ENCODE measurements at places on chromosomes 3 and 15. TPM values are rescaled to one million over a fixed set of nuclear protein-coding genes. Genes with fewer than 3 reads are reported as not detected.

- DNase-seq = no peak
Measured at GRCh38 chr15:64775551-64776401, at the start of gene RBPMS2. Gene RBPMS2, minus strand, starts transcription at chr15:64775589. Its CDS starts 270 bp downstream, at chr15:64775319.

- DNase-seq = no peak
Measured at GRCh38 chr3:183967693-183968092, 50.0 kb downstream of the ABCC5 start.

DNA sequence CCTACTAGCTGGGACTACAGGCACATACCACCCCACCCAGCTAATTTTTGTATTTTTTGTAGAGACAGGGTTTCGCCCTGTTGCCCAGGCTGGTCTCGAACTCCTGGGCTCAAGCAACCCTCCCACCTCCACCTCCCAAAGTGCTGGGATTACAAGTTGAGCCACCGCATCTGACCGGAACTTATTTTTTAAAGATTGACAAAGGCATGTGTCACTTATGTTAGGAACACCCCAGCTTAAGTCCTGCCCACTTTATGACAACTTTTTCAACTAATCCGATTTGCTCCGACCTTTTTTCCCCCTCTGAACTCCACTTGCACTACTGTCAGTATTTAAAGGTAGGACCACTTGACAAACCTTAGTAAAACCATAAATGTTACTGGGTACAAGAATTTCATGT, 211.6 kb upstream of the NR2E3 start:
- no peak for DNase-seq

DNA sequence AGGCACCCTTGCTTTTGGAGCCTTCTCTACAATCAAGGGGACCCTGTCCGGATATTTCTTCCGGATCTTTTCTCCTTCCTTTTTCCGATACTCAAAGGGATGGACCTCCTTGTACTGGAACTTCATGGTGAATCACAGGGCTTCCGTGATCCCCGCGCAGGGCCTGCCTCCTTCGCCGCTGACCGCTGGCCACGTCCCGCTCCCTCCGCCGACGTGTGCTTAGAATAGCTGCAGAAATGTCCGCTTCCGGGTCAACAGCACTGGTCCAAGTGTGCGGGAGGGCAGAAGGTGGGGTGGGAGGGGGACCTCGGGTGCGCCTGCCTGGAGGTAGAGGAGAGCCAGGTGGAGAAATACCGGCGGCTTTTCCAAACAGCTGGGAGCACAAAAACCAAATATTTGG, 3.0 kb upstream of the ZNF774 start:
- no peak for DNase-seq

- DNase-seq = no peak
Measured at GRCh38 chr15:89611317-89611716, 36.0 kb downstream of the TICRR start.

DNA sequence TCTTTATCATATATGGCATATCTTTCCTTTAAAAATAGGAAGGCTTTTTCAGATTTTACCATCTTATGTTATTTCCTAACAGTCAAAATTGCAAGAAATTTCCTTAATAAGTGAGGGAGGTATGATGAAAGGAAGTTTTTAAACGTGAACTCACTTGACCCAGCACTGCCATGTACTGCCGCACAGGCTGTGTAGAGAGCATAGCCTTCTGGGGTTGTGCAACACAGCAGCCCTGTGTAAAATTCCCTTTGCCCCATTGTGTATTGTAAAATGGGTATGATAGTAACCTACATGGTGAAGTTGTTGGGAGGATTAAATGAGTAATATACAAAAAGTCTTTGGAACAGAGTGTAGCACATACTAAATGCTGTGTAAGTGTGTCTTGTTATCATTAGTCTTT, 78.6 kb downstream of the PEX5L start:
- no peak for DNase-seq

- no peak for DNase-seq
Measured at GRCh38 chr3:154314152-154314551, 10.1 kb downstream of the DHX36 start.

DNA sequence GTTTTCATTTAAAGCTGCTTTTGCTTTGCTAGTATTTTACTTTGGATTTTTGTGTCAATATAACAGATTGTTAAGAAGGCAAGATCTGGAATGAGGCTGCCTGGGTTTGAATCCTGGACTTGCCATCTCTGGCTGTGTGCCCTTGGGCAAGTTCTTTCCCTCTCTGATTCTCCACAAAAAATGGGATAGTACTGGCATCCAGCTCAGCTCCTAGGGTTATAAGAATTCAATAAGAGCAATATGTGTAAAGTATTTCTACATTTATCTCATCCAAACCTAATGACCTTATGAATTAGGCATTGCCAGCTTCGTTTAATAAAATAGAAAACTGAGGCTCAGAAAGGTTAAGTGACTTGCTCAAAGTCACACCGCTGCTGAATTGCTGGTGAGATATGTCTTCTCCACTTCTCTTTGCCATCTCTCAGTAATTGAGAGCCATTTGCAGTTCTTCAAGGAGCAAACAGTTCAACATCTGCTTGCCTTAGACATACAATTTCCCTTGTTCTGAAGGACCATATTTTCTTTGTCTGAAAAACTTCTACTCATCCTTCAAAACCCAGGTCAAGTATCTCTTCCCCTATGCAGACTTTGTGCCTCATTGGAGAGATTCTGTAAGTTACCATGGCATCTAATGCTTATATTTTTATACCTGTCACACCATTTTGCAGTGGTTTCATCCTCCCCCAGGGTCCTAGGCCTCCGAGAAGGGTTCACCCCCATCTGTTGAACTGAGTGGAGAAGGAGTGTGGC, 80.8 kb upstream of the TLE3 start:
- DNase-seq = no peak

GRCh38 chr3:141307351-141308059, 60.8 kb upstream of the ZBTB38 start:
- no peak for DNase-seq

GRCh38 chr15:58506064-58506490, 74.3 kb downstream of the LIPC start:
- no peak for DNase-seq

GRCh38 chr15:69253156-69253555, 45.6 kb upstream of the PAQR5 start:
- DNase-seq = no peak

- no peak for DNase-seq
Measured at GRCh38 chr15:65306551-65306950, 2.1 kb downstream of the RNU5B-1 start.

The ZNF860 gene
- 0.89 TPM for total RNA-seq

The C3orf20 gene
- total RNA-seq = not detected

Data from skin of body (tissue), 3 donors.